MCF 10A (cell line): ENCODE measurements at places on chromosomes 4 and X. TPM values are rescaled to one million over a fixed set of nuclear protein-coding genes. Genes with fewer than 3 reads are reported as not detected.

GRCh38 chrX:103373581-103373980, 2.8 kb upstream of the BEX3 start:
- DNase-seq: no peak

DNA sequence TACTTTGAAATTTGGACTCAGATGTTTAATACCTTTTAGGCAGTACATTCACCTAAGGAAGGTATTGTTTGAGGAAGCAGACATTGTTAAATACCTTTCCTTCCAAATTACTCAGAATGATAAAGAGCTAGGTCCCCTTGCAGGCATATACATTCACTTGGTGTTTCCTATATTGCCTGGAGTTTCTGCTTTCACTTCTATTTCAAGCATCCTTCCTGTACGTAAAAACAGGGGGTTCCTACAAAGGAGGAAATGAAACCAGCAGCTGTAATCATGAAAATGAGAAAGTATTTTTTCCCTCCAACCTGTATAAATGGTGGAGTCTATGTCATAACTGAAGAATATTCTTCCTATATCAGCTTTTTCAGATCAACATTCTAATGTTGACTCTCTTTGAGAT, 90.4 kb upstream of the RASGEF1B start:
- no peak for DNase-seq

DNA sequence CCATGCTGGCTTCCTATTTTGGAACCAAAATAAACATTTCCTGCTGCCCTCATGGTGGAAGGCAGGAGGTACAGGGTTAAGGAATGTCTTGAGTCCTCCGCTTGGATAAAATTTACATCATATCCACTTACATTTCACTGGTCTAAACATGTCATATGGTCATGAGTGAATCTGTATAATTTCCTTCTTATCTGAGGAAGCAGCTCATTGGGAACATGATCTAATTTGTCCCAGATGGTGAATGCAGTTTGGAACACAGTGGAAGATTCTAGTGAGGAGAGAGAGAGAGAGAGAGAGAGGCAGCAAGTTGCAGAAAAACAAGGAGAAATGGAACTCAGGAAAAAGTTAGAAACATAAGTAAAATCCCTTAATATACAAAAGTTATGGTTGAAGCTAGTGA, 46.8 kb downstream of the MXRA5 start:
- no peak for DNase-seq

DNA sequence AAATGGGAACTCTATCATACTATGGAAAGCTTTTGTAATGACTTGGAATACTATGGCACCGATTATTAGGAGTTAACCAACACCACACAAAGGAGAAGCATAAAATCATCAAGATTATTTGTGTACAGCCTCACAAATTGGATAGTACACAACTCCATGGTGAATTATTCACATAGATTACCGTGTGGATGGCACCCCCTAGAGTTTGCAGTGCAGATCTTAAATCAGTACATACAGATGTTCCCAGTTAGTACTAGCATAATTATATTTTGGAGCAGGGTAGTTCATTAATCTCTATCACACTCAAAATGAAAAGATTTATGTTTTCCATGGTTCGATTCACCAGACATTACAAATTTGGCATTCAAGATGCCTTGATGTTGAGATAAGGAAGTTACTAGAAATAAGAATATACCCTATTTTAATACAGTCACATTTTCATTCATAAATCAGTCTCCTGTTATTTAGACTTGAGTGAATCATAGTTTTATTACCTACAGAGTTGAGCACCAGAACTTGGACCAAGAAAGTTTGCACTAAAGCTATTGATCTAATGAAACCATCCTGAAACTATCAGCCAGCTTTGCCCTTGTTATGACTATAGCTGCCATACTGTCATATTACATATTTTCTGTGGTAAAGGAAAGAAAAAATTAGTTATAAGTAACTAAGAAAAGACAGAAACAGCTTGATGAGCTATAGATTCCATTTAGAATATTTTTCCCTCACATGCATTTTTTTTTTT, 531.8 kb downstream of the GLUD2 start:
- DNase-seq: peak; percentile 46

DNA sequence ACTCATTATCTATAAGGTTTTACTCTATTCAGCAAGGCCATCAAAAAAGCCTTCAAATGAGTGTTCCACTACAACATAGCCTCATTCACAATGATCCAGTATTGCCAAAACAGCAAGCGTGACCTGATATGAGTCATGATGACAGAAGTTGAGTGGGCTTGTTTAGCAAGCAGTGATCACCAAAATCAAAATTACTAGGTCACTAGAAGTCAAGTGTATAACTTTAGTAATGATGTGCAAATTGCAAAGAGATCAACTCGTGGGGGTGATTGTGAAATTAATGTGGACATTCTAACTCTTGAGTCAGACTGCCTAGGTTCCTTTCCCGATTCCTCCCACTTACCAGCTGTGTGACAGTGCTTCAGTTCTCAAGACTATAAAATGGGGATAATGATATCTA, 124.5 kb downstream of the CHM start:
- peak; percentile 62 for DNase-seq

DNA sequence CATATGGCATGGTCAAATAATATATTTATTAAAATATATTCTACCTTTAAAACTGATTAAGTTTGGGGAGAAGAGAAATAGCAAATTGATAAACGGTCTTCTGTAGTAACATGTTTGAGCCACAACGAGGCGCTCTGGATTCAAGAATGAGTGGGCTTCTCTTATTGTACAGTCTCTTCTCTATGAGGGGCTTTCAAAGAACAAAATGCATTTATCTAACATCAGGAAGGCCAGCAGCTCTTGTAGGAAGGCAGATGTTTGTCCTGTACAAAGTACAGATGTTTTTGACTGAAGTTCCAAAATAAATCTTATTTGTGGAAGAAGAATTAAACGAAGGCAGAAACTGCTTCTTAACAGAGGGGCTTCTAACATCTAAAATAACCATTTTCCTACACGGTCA, 153.6 kb downstream of the RASL11B start:
- peak; percentile 34 for DNase-seq

GRCh38 chr4:123471655-123472369, 75.2 kb downstream of the SPRY1 start:
- no peak for DNase-seq

DNA sequence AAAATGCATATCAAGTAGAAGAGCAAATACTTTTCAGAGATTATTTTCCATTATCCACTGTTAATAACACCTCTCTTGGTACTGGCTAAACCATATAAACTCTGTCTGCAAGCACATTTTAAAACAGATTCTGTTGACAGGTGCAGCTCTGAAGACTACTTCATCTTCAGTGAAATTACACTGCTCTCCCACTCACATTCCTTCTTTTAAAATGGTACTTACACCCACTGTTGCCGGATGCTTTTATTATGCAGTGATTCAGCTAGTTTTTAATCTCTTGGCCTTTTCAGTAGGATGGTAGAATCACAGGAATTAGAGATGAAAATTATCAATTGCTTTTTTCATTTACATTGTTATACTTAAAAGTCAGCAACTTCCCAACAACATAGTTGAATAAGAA, 381.6 kb downstream of the GASK1B start:
- DNase-seq: no peak

GRCh38 chr4:185205697-185206342, 2.0 kb upstream of the CFAP97 start:
- DNase-seq: no peak

Gene ZXDB
- 14.0 and 14.8 TPM in 2 replicates for total RNA-seq

Gene ERVMER34-1
- total RNA-seq: 6.2 and 6.7 TPM in 2 replicates

Gene CFAP47
- total RNA-seq: not detected in 2 replicates

Gene TSPYL2
- 39.3 and 41.6 TPM in 2 replicates for total RNA-seq
